Naive thymus-derived CD8-positive, alpha-beta T cell (primary cell): ENCODE measurements at places on chromosomes 4 and X.

DNA sequence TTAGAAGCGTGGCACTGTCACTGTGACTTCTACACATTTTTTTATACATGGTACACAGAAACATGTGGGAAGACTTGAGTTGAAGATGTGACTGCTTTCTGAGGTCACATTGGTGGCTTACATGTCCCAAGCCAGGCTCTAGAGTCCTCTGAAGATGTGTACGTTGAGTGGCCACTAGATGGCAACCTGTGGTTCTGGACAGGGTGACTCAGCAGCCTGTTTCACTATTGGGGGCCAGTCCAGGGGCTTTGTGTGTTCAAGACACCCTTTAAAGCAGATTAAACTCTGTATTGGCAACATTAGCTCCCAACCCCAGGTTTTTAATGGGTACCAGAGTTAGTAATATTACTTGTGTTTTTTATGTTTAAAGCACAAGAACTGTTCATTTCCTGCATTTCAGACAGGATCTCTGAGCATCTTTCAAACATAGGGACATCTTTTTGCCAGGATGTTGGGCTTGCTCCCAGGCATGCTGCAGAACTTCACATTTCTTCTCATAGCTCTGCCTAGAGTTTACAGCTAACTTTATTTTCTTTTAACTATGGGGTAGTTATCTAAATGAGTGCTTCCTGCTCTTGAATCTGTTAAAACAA lies 53.0 kb downstream of the DCUN1D4 start:
- peak; percentile 65 for DNase-seq

- no peak for DNase-seq
These were observed 1.9 kb upstream of the G3BP2 start for GRCh38 chr4:75675004-75675531.

GRCh38 chr4:108417923-108418322 lies 202.5 kb upstream of the RPL34 start:
- no peak for DNase-seq

- no peak for DNase-seq
These were observed 12.6 kb upstream of the SLC10A4 start for GRCh38 chr4:48470570-48470969.

- no peak for DNase-seq
These were observed 35.9 kb upstream of the GUCY1B1 start for GRCh38 chr4:155722816-155723499.

- DNase-seq, result no peak
These were observed 78.0 kb downstream of the PRDM5 start for GRCh38 chr4:120844528-120844921.

GRCh38 chr4:22897520-22898108 lies 204.9 kb downstream of the GBA3 start:
- no peak for DNase-seq

- DNase-seq, result no peak
These were observed 72.6 kb upstream of the ADAMTS3 start for GRCh38 chr4:72641611-72642010.

DNA sequence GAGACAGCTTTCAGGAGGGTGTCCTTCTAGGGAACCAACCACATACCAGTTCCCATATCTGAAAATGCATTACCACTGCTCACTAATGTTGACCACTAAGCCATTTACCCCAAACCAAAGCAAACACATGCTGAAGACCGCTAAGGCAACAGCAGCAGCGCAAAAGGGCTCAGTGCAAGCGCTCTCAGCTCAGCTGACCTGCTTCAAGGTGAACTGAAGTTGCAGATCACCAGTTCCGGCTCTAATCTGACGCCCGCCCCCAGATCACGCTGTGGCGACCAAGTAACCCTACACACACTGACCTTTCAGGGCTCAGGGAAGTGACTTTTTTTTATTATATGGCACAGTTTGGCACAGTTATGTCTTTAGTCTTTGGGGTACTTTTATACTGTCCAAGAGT lies 5.8 kb downstream of the MECP2 start:
- DNase-seq, result no peak

- no peak for DNase-seq
These were observed 603 bp downstream of the NDNF start for GRCh38 chr4:121071640-121072223.

GRCh38 chr4:16194214-16194613 lies 32.1 kb downstream of the TAPT1 start:
- DNase-seq, result no peak

DNA sequence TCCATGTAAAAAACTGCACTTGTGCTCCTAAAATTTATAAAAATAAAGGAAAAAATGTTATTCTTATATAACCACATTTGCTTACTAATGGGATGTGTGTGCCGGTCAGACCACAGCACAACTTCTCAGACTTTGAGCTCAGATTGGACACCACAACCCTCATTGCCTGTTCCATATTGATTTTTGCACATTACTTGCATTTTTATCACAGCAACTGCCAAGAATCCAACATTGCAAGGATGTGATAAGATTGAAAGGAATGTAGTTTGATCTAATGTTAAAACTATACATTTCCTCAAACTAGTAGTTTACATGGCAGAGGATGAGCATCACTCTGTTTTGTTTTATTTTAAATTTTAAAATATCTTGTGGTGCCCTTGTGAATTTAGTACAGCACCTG lies 227.8 kb downstream of the KDR start:
- DNase-seq, result no peak

- no peak for DNase-seq
These were observed 65.3 kb upstream of the NDUFC1 start for GRCh38 chr4:139367421-139368090.

DNA sequence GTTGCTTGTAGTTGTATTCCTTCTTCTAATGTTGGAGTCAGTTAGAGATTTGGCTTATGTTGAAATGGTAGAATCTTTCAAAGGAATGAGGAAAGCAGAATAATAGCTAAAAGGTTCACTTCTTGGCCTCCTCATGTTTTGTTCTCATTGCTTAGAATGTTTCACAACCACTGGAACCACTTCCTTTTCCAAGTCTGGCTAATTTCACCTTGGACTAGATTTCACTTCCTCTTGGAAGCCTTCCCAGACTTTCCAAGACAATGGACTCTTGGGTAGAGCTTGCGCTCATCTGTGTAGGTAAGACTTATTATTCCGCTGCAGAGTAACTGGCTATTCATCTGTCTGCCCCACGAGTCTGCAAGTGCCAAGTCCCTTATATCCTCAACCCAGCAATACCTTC lies 8.3 kb downstream of the SPATA18 start:
- no peak for DNase-seq

DNA sequence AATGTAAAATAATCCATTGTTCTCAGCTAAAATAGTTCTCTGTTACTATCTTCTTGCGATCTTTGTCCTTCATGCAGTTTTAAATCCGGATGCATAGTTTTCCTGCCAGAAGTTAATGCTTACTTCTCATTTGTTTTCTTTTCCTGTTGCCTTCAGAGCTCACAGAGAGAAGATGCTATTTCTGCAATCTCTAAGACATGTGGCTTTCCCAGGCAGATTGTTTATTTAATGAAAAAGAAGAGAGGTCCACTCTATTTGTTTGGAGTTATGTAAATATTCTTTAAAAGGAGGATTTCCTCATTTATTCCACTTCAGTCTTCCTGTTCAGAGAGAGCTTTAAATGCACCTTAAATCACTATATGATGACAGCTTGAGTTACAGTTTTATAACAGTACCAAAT lies 39.3 kb upstream of the HPGD start:
- DNase-seq, result no peak

GRCh38 chr4:15201782-15202181 lies 199.5 kb downstream of the CPEB2 start:
- DNase-seq, result no peak

- no peak for DNase-seq
These were observed 5.0 kb upstream of the BANK1 start for GRCh38 chr4:101785486-101785885.

DNA sequence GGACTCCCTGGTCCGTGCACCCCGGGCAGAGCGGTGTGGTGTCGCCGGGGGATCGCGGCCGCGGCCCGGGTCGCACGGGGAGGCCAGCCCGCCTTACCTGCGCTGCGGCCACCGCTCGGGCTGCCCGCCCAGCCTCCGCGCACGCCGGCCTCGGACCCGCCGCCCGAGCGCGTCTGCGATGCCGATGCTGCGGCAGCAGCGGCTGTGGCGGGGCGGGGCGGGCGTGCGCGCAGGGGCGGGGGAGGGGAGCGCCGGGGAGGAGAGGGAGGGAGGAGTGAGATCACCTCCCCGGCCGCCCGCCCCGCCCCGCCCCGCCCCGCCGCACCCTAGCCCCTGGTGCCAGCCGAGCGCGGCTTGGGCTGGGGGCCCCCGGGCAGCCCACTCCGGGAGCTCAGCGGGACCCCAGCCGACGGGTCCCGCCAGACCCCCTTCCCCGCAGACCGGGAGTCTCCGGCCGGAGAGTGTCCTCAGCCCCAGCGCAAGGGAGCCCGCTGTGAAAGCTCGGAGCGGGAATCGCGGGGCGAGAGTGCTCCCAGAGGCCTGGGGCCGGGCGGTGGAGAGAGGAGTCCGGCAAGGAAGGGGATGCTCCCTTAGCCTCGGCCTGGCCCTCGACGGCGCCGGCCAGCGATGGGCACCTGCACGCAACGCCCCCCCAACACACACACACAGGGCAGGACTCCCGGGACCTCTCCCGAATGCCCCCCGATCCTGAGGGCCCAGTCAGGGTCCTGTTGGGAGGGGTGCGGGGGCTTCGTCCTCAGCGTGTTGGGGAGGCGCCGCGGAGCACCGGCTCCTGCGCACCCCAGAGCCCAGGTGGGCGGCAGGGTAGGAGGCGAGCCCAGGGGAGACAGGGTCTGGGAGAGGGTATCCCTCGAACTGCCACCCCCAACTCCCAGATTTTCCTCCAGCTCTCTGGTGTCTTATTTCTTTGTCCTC lies at the start of gene L1CAM:
Gene L1CAM, minus strand, starts transcription at position 206 of the 936 bp plus-strand sequence. CDS start 10,337 bp downstream, outside the sequence.
- DNase-seq, result no peak

DNA sequence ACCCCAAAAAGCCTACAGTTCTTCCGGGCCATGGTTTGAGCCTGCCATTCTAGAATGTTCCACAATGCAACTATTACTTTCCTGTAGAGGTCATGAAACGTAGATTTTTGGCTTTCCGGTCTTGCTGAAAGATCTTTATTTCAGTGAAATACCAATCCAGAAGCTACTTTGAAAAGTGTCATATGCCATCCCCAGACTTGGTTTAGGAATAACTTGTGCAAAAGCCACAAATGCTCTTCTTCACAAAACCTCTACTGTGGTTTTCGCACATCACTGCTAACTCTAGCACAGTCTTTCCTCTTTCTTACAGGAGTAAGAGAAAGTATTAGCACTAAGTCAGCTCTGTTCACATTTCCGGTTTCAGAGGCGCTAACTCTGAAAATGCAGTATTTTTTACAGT lies 12.7 kb upstream of the CD40LG start:
- no peak for DNase-seq

DNA sequence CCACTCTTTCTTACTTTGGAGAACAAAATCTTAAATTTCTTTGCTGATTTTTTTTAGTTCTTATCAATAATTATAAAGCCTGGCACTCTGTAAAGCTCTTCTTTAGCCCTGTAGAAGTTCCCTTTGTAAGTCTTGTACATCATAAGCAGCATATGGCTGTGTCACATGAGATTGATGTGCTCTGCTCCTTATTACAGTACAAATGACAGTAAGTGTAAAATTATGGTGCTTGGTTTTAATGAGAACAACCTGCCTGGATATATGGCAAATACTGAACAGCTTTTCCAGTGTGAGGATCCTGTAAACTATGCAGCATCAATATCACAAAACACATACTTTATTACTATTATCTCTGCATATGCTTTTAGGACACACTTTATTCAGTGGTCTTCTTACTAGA lies 145.9 kb upstream of the GNPDA2 start:
- DNase-seq, result no peak

GRCh38 chr4:3308691-3309090 lies 15.9 kb downstream of the RGS12 start:
- DNase-seq, result no peak
